ENCODE measurements at places on chromosomes 7 and 10. TPM values are rescaled to one million over a fixed set of nuclear protein-coding genes. Genes with fewer than 3 reads are reported as not detected.

The AMPH gene
- polyA plus RNA-seq: not detected

The ODAD2 gene
- not detected for polyA plus RNA-seq

The SEMA3C gene
- not detected for polyA plus RNA-seq

The ST8SIA6 gene
- not detected for polyA plus RNA-seq

The TCERG1L gene
- not detected for polyA plus RNA-seq
